ENCODE measurements at places on chromosomes 4 and X. TPM values are rescaled to one million over a fixed set of nuclear protein-coding genes. Genes with fewer than 3 reads are reported as not detected.

Gene RRH
- 0.44 TPM for total RNA-seq

DNA sequence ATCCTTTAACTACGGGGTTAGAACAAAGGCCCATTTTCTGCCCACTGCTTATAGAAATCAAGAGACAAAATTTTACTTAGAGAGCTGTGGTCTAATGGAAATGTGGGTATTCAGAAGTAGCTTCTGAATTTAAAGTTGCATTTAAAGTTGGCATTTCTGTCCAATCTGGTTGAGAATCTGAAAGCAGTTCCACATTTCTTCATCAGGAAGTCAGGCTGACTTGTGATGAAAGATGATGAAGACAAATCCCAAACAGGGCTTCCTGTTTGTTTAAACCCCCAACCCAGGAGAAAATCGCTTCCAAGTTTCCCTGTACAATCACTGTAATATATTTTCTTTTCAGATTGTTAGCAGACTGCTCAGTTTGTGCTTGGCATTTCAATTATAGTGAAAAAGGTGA lies 345.3 kb downstream of the SPRY1 start:
- no peak overlapping the region for H3K27ac ChIP-seq
- no peaks in the 10 kb centered on the region for H3K4me1 ChIP-seq
- H3K27me3 ChIP-seq, result no peaks in the 10 kb centered on the region
- H3K36me3 ChIP-seq, result no peaks in the 10 kb centered on the region
- no peak overlapping the region for H3K4me3 ChIP-seq
- no peak for DNase-seq

DNA sequence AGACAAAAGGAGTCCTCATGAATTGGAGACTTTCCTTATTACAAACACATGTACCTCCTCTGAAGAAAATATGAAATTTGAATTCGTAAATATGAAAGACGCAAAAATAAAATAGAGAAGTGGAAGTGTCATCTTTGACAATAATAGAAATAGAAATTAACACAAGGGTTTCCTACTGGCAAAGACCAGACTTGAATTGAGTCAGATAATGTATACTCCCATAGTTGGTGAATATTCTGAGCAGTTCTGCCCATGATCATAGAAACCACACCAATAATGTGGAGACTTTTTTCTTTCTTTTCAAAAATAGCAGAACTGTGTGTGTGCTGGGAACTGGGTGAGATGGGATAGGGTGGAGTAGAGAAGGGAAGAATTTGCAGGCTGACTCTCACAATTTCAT lies 277.7 kb upstream of the TET2 start:
- no peak for DNase-seq
- H3K27me3 ChIP-seq, result no peaks in the 10 kb centered on the region
- no peak overlapping the region for H3K27ac ChIP-seq
- H3K4me1 ChIP-seq, result no peaks in the 10 kb centered on the region
- H3K36me3 ChIP-seq, result no peaks in the 10 kb centered on the region
- H3K4me3 ChIP-seq, result no peak overlapping the region

Gene C4orf50
- 0.24 TPM for total RNA-seq

DNA sequence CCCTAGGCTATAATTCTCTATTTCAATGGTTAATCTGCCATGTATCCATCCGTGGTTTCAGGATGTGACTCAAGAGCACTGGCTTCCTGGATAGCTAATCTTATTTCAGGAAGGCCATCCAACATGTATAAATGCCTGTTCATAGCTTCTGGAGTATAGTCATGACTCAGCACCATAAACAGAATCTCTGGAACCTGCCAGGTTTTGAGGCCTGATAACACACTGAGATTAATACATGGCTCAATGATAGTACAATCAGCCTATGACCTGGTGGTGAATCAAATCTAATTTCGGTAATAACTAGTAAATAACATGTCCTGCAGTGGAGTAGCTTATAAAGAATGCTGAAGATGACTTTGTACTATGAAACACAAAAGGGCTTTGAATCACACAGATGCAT lies 5.7 kb upstream of the IL13RA2 start:
- no peaks in the 10 kb centered on the region for H3K4me1 ChIP-seq
- H3K4me3 ChIP-seq, result no peak overlapping the region
- no peak for DNase-seq
- no peaks in the 10 kb centered on the region for H3K27me3 ChIP-seq
- no peaks in the 10 kb centered on the region for H3K36me3 ChIP-seq

Gene ETDB
- not detected for total RNA-seq

- H3K36me3 ChIP-seq, result peaks cover 18% of the 10 kb centered on the region
- DNase-seq, result no peak
- H3K4me3 ChIP-seq, result no peak overlapping the region
- no peaks in the 10 kb centered on the region for H3K4me1 ChIP-seq
Measured at GRCh38 chr4:121684561-121684960, 12.2 kb downstream of the ANXA5 start.

DNA sequence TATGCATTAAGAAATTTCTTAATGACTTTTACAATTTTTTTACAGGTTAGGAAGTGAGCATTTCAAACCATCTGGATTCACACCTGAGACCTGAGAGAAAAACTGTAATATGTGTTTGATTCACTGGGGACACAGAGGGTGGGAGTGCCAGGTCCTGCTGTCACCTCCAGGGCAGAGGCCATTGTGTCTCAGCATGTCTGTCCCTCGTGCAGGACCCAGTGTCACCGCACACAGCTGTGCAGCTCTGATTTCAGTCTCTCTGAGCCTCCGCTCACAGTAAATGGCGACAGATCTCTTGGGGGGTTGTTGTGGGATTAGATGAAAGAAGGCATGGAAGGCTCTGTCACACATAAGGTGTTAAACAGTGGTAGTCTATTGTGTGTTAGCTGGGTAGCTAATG lies 23.0 kb upstream of the CLDN24 start:
- H3K4me1 ChIP-seq, result no peaks in the 10 kb centered on the region
- peaks cover 7% of the 10 kb centered on the region for H3K27me3 ChIP-seq
- no peak overlapping the region for H3K4me3 ChIP-seq

GRCh38 chr4:182960746-182961145 lies 43.6 kb upstream of the DCTD start:
- DNase-seq, result no peak
- no peak overlapping the region for H3K27ac ChIP-seq
- no peaks in the 10 kb centered on the region for H3K36me3 ChIP-seq
- no peaks in the 10 kb centered on the region for H3K27me3 ChIP-seq
- no peak overlapping the region for H3K4me3 ChIP-seq

GRCh38 chr4:51943221-51943620 lies 76.9 kb downstream of the LRRC66 start:
- no peaks in the 10 kb centered on the region for H3K4me1 ChIP-seq
- H3K36me3 ChIP-seq, result no peaks in the 10 kb centered on the region
- H3K27me3 ChIP-seq, result no peaks in the 10 kb centered on the region

Gene TRIM75
- total RNA-seq, result not detected

GRCh38 chr4:188107931-188108843 lies 1.2 kb downstream of the TRIML2 start:
- H3K4me3 ChIP-seq, result no peak overlapping the region
- H3K36me3 ChIP-seq, result no peaks in the 10 kb centered on the region
- no peaks in the 10 kb centered on the region for H3K4me1 ChIP-seq
- no peak for DNase-seq
- H3K27ac ChIP-seq, result no peak overlapping the region
- no peaks in the 10 kb centered on the region for H3K27me3 ChIP-seq

Gene F8A3
- total RNA-seq, result 11.2 TPM

Gene SHROOM2
- not detected for total RNA-seq

GRCh38 chr4:163565226-163566135 lies 71.0 kb downstream of the TMA16 start:
- no peak overlapping the region for H3K27ac ChIP-seq
- DNase-seq, result no peak
- no peaks in the 10 kb centered on the region for H3K27me3 ChIP-seq
- H3K4me3 ChIP-seq, result no peak overlapping the region
- no peaks in the 10 kb centered on the region for H3K36me3 ChIP-seq

Gene RBM47
- 1.1 TPM for total RNA-seq

DNA sequence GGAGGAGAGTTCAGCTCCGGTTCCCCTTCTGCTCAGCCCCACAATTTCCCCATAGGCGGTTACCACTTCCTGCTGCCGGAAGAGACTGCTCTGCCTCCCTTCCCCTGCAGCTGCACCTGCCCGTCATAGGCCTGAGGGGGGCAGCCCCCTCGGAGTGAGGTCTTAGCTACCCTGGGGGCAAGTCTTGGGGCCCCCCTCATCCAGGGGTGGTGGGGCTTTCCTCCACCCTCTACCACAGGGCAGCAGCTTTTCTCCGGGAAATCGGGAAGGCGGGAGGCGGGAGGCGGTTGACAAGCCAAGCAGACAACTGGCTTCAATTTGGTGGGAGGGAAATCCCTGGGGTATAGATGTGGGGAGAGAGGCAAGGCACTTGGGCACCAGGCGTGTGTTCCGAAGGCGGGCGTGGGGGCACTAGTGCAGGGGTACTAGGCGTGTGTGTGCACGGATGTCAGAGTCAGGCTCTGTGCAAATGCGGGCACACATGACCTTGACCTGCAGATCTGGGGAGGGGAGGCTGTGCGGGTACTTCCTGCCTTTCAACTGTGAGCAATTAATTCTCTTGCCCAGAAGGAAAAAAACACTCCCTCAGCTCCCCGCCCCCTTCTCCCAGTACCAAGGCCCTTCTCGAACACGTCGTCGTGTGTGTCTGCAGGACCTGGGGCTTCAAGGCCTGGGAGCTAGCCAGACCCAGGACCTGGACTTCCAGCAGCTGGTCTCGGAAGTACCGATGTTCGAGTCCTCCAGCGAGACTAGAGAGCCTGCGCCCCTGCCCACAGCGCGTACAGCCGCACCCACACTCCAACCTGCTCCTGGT lies 1.0 kb upstream of the ARHGAP4 start:
- H3K27ac ChIP-seq, result peak overlapping the region; percentile 91
- H3K36me3 ChIP-seq, result no peaks in the 10 kb centered on the region
- peaks cover 14% of the 10 kb centered on the region for H3K4me1 ChIP-seq
- no peaks in the 10 kb centered on the region for H3K27me3 ChIP-seq
- peak; percentile 69 for DNase-seq
- peak overlapping the region; percentile 86 for H3K4me3 ChIP-seq

DNA sequence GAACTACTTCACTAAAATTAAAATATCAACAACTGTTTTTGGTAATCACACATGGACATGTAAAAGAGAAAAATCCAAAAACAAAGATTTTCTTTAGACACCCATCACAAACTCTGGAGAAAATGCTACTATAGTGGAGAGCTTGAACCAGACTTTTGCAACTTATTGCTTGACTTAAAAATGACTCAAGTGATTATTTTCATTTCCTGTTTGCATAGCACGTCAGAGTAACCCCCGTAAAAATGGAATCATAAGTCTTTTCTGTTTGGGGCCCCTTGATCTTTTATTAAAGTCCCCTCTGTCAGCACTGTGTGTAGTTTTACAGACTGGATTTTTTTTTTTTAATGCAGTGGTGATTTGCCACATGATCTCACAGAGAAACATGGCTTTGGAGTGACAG lies 79.5 kb downstream of the PRKG2 start:
- H3K4me1 ChIP-seq, result no peaks in the 10 kb centered on the region
- H3K4me3 ChIP-seq, result no peak overlapping the region
- no peak overlapping the region for H3K27ac ChIP-seq
- H3K36me3 ChIP-seq, result no peaks in the 10 kb centered on the region
- no peak for DNase-seq

Gene DMD
- 0.40 TPM for total RNA-seq

Gene FOXO4
- 12.8 TPM for total RNA-seq

GRCh38 chr4:128709268-128709667 lies 100.2 kb upstream of the JADE1 start:
- peak; percentile 2 for DNase-seq
- peaks cover 12% of the 10 kb centered on the region for H3K4me1 ChIP-seq
- no peaks in the 10 kb centered on the region for H3K27me3 ChIP-seq
- no peaks in the 10 kb centered on the region for H3K36me3 ChIP-seq
- no peak overlapping the region for H3K27ac ChIP-seq

- no peak for DNase-seq
- H3K4me1 ChIP-seq, result no peaks in the 10 kb centered on the region
- no peaks in the 10 kb centered on the region for H3K36me3 ChIP-seq
- H3K27ac ChIP-seq, result no peak overlapping the region
- H3K27me3 ChIP-seq, result no peaks in the 10 kb centered on the region
Measured at GRCh38 chrX:130539721-130540321, 138.0 kb downstream of the RBMX2 start.

DNA sequence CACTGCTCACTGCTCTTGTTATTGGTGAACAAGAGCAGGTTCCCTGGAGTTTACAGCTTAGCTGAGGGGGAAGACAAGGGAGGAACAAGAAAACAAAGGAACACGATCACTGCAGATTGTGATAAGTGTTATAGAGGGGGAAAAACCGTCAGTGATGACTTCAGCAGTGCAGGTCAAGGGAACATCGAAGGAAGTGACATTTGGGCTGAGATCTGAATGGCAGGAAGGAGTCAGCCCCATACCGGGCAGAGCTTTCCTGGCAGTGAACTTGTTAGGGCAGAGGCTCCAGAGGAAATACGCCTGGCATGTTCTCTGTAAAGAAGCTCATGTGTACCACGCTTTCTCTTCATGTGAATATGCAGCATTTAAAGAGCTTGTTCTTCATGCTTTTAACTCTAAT lies 78.1 kb downstream of the LDB2 start:
- no peak overlapping the region for H3K27ac ChIP-seq
- no peak for DNase-seq
- no peak overlapping the region for H3K4me3 ChIP-seq
- H3K4me1 ChIP-seq, result no peaks in the 10 kb centered on the region
- H3K36me3 ChIP-seq, result no peaks in the 10 kb centered on the region

Gene NWD2
- total RNA-seq, result not detected

GRCh38 chr4:146342600-146343192 lies 128.4 kb downstream of the REELD1 start:
- no peak overlapping the region for H3K27ac ChIP-seq
- no peak for DNase-seq
- no peaks in the 10 kb centered on the region for H3K27me3 ChIP-seq
- H3K36me3 ChIP-seq, result no peaks in the 10 kb centered on the region
- H3K4me1 ChIP-seq, result no peaks in the 10 kb centered on the region

DNA sequence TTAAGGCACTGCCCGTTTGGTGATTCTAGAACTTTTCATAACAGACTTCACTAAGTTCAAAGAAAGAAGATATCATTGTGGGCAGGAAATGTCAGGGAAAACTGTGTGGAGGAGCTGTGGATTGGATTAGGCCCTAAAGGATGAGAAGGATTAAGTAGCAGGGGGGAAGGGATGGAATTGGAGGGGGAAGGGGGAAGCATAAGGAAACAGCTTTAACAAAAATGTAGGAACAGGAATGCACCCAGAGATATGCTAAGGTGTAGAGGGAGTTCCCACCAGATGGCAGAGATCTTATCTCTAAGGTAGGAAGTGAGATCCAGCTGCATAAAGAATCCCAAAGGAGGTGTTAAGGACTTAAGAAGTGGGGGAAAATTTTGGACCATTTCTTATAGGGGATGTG lies 114.5 kb downstream of the LARP7 start:
- H3K27me3 ChIP-seq, result no peaks in the 10 kb centered on the region
- H3K4me3 ChIP-seq, result no peak overlapping the region
- no peaks in the 10 kb centered on the region for H3K4me1 ChIP-seq
- H3K36me3 ChIP-seq, result no peaks in the 10 kb centered on the region

Measured in CD8-positive, alpha-beta memory T cell (primary cell).